Urinary bladder (tissue), 4 donors: ENCODE measurements at places on chromosomes 16 and 17. TPM values are rescaled to one million over a fixed set of nuclear protein-coding genes. Genes with fewer than 3 reads are reported as not detected.

Gene KRT39
- not detected for total RNA-seq

Gene LMF1
- 9.8 TPM for total RNA-seq

Gene KCNAB3
- 2.3 TPM for total RNA-seq

Gene TBC1D3I
- not detected for total RNA-seq

Gene HAS3
- total RNA-seq = 2.9 TPM

Gene TP53TG3D
- total RNA-seq = not detected

Gene SMIM22
- 13.4 TPM for total RNA-seq

Gene ABAT
- 9.0 TPM for total RNA-seq

Gene UBALD2
- 5.4 TPM for total RNA-seq

Gene ZDHHC1
- 3.8 TPM for total RNA-seq

Gene SEZ6L2
- total RNA-seq = 7.7 TPM

Gene CCL17
- not detected for total RNA-seq

Gene CENPN
- total RNA-seq = 37.5 TPM

Gene KCNJ16
- total RNA-seq = 0.11 TPM

Gene RANBP10
- 6.0 TPM for total RNA-seq

Gene JPH3
- total RNA-seq = 0.95 TPM

Gene C17orf113
- total RNA-seq = 0.95 TPM

Gene HSD11B2
- total RNA-seq = 6.9 TPM

Gene PLEKHH3
- 15.7 TPM for total RNA-seq

Gene STX1B
- 0.74 TPM for total RNA-seq

Gene MT1A
- not detected for total RNA-seq

Gene TP53TG3C
- total RNA-seq = not detected

Gene NOS2
- 0.26 TPM for total RNA-seq

Gene C17orf107
- total RNA-seq = 7.7 TPM

Gene KRTAP3-1
- not detected for total RNA-seq

Gene AGRP
- not detected for total RNA-seq

Gene ZNF652
- 47.5 TPM for total RNA-seq

Gene CES5A
- not detected for total RNA-seq

Gene SULT1A4
- total RNA-seq = 2.0 TPM

Gene DHX38
- 38.6 TPM for total RNA-seq

Gene TP53TG3B
- total RNA-seq = not detected

Gene PRAC2
- 2.1 TPM for total RNA-seq

Gene TNFRSF13B
- not detected for total RNA-seq

Gene CEP295NL
- 4.8 TPM for total RNA-seq

Gene RAB37
- 3.2 TPM for total RNA-seq

Gene SPOP
- total RNA-seq = 174 TPM
